ENCODE measurements at places on chromosomes 16 and 17. TPM values are rescaled to one million over a fixed set of nuclear protein-coding genes. Genes with fewer than 3 reads are reported as not detected.

ZNF750 gene
- total RNA-seq, result not detected

STX8 gene
- 65.0 TPM for total RNA-seq

TNS4 gene
- total RNA-seq, result 86.7 TPM

TMEM100 gene
- total RNA-seq, result not detected
